ENCODE measurements at places on chromosomes 5 and 9.

GRCh38 chr5:176888016-176888864 is 10.9 kb downstream of the HK3 start:
- DNase-seq = no peak

GRCh38 chr5:42718591-42718990 is 38.0 kb upstream of the CCDC152 start:
- DNase-seq = no peak

DNA sequence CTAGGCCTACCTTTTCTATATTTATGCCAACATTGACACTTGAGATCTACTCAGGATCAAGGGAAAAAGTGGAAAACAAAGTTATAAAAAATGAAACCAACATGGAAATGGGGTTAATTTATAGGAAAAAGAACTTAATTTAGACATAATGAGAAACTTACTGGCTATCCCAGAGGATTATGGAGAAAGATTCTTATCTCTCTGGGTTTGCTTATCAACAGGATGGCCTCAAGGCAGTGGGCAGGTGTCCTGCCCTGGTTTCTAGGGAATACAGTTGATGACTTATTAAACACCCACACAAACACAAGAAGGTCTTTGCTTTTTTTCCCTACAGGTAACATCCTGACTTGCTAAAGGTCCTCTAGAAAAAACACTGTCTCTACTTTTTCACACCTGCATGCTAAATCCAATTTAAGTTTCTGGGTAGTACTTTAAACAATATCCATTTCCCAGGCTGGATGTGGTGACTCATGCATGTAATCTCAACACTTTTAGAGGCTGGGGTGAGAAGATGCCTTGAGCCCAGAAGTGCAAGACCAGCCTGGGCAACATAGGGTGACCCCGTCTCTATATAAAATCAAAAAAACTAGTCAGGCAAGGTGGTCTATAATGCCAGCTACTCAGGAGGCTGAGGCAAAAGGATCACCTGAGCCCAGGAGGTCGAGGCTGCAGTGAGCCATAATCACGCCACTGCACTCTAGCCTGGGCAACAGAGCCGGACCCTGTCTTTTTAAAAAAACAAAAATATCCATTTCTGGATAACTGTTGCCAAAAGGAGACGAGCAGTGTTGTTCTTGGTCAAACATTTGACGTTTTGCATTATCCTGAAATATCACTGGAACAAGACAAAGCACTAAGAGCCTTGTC is 6.6 kb upstream of the ZNF608 start:
- DNase-seq = no peak

- no peak for DNase-seq
These were observed 690.4 kb downstream of the SLCO4C1 start for GRCh38 chr5:101605700-101606099.

GRCh38 chr5:39580702-39581453 is 156.1 kb upstream of the DAB2 start:
- DNase-seq = no peak

GRCh38 chr5:65535529-65535987 is 27.4 kb downstream of the CENPK start:
- no peak for DNase-seq

DNA sequence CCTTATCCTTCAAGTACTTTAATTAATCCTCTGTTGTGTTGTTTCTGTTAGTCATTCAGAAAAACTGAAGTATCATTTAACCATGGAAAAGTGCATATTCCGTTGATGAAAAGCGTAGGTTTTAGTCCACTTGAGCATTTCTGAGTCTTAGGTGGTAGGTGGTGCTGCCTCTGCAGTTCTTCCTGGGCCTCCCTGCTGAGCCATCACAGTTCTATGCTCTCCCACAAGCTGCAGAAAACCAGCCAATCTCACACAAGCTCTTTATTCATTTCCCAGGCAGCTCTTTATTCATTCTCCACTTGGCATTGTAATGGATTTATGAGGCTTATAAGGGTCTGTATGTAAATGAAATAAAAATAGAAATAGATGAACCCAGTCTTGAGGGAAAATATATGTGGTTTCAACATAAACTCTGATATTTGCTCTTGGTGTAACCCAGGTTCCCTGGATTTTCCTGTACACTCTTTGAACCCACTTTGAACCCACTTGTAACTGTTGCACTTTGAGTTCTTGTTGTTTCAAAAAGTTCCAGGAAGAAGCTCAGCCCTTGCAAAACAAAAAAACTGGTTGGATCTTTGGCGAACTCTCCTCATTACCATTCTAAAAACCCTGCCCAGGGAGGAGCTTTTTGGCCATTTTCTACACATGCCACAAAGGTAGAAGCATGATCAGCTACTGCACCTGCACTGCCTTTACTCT is 56.0 kb downstream of the ZNF510 start:
- no peak for DNase-seq

GRCh38 chr5:95241-95980 is 3.4 kb downstream of the PLEKHG4B start:
- DNase-seq = no peak

DNA sequence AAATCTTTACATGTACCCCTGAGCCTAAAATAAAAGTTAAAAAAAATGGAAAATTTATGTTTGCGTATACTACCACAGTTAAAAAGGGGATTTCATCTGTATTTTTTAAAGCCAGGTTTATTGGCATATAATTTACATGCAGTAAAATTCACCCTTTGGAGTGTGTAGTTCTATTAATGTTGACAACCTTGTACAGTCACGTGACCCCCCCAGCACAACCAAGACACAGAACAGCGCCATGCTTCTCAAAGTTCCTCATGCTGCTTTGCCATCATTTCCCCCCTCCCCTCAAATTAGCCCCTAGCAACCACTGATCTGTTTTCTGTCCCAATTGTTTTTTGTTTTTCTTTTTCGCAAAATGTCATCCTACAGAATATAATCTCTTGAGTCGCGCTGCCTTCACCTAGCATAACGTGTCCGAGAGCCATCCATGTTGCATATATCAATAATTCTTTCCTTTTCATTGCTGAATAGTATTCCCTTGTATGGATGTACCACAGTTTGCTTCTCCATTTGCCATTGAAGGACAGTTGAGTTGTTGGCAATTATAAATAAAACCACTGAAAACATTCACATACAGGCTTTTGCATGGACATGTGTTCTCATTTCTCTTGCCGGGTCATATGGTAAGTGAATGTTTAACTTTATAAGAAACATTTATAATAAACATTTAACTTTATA is 105.3 kb downstream of the LHX2 start:
- DNase-seq = no peak

GRCh38 chr9:112382501-112383364 is 2.8 kb downstream of the HSDL2 start:
- no peak for DNase-seq

DNA sequence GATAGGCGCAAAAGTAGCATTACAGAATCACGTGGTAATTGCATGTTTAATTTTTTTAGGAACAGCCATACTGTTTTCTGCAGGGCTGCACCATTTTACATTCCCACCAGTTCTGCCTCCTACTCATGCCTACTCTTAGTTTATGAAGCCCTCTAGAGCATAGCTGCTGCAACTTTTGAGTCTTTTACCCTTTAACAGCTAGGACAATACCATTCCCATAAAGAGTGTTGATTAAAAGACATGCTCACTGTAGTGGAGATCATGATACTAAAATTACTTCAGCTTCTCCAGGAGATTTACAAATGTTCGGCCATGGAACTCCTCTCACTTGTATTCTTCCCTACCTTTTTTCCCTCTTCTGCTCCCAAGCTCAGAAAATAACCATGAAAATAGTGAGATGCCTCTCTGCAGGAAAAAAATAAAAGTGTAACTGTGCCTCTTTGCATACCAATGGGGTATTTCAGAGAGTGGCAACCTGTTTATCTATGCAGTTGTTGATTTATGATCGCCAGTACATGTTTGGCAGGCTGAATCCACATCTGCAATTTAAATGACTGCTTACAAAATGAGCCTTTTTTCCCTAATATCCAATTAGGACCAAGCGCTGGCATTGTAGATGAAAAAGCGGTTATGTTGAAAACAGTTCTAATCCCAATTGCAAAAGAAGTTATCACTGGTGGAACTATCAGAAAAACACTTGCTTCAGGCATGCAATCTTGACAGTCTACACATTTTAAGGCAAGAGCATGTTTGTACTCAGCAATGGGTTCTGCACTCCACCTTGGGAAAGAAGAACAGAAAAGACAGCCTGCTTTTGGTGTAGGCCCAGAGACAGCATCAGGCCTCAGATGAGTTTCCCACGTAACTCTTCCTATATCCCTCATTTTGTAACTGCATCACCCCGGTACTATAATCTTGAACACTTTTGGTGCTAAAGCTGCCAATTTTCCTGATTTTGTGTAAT is 131.1 kb downstream of the ADAMTSL1 start:
- no peak for DNase-seq

DNA sequence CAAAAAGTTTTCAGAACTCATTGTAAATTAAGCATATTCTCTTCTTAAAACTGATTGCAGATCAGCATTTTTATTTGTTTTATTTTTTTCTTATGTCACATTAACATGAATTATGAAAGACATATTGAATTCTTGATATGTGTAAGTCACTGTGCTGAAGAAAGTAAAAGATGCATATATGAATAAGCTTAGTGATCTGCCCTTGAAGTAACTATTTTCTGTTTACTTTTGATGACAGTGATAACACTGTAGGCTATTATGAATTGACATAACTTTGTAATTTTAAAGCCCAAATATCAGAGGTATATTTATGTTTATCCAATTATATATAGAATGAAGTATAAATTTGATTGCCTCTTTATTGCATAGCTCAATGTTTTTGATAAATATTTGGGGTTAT is 8.8 kb downstream of the PRR16 start:
- DNase-seq = no peak

- DNase-seq = peak; percentile 85
These were observed 732 bp downstream of the MARCHF11 start for GRCh38 chr5:16178745-16179372.

GRCh38 chr5:161546470-161547301 is at the start of gene GABRB2:
TSS of gene GABRB2 (minus strand) at chr5:161546725. CDS start at chr5:161546643, 82 bp downstream.
- DNase-seq = peak; percentile 51

DNA sequence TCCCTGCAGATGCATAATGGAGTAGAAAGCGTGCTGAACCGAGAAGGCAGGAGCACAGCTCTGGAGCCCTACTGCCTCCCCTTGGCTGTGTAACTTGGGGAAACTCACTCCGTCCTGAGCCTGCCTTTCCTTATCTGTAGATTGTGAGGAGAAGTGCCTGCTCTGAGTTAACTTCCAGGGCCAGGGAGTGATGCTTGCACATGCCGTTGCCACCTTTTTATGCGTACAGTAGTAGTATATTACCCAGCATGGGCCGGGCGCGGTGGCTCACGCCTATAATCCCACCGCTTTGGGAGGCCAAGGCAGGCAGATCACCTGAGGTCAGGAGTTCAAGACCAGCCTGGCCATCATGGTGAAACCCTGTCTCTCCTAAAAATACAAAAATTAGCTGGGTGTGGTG is 87.1 kb downstream of the PDZD2 start:
- DNase-seq = no peak

DNA sequence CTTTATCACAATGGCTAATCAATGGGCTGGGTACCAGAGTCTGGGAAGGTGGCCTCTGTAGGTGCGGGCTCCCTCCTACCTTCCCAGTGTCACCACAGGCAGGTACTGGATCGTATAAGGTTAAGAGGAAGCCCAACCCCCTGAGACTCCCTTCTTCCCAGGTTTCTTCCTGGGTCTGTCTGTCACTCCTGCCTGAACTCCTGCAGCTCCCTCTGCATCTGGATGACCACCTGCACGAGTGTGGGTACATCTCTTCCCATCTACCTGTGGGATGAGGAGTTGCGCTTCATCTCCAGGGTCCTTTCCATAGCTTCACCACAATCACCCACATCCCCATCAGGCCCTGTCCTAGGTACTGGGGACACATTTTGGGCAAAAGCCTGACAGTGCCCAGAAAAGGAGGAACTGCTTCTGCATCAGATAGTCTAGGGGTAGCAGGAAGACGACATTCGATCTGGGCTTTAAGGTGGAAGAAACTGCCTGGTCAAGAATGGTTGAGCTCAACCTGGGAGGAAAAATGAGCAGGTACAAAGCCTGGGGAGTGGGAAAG is 112.2 kb upstream of the ALDH1B1 start:
- no peak for DNase-seq

- DNase-seq = no peak
These were observed 665 bp upstream of the BTF3 start for GRCh38 chr5:73497497-73498056.

- DNase-seq = no peak
These were observed 47.4 kb downstream of the ADAMTS19 start for GRCh38 chr5:129507527-129507926.

GRCh38 chr9:15246243-15246642 is 60.8 kb downstream of the TTC39B start:
- no peak for DNase-seq

GRCh38 chr5:77232574-77233358 is 22.3 kb downstream of the PDE8B start:
- no peak for DNase-seq

DNA sequence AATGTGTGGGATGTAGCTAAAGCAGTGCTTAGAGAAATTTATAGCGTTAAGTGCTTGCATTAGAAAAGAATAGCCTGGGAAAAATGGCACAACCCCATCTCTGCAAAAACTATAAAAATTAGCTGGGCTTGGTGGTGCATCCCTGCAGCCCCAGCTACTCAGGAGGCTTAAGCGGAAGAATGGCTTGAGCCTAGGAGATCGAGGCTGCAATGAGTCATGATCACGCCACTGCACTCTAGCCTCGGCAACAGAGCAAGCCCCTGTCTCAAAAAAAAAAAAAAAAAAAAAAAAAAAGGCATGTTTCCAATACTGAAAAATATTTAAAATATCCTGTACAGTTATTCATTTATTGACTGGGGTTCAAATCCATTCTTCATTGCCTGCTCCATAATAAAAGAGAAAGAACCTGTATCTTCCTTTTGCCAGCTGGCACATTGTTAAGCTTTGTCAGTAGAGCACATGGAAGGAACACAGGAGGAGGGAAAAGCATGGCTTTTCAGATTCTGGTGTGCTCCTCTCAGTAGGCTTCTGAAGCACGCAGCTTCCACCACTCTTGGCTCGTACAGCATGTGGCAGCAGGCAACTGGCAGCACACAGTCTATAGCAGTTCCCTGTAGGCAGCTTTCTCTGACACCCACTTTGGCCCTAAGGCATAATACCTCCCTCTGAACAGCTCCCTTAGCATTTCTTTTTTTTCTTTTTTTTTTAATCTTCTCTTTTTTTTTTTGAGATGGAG is 73.5 kb downstream of the TRIM36 start:
- no peak for DNase-seq

- DNase-seq = no peak
These were observed 202.5 kb downstream of the GDNF start for GRCh38 chr5:37637165-37637845.

DNA sequence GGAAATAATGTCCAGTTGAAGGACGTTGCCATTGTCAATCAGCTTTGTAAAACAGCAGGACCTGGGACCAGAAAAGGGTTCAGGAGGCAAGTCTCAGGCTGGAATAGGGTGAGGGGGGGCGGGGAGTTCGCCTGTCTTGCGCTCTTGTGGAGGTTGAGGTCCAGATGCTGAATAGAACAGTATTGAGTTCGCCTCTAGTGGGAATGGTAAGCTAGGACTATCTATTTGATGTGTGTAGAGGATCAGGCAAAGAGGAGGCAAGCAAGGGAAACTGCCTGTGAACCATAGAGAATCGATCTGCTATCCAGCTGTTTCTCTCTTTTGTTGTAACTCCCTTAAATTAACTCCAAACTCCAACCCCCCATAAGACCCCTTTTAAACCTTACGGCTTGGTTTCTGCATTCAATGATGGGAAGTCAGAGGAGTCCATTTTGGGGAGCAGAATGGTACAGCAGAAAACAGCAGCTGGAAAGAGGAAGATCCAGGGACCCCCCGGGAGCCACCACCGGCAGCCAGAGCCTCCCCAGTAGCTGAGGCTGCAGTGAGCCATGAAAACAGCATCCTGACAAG is 133.7 kb downstream of the SLC28A3 start:
- DNase-seq = no peak

- no peak for DNase-seq
These were observed 90.9 kb upstream of the BOD1 start for GRCh38 chr5:173707392-173707791.

GRCh38 chr5:157563373-157563928 is 12.1 kb downstream of the ADAM19 start:
- DNase-seq = no peak

Measured in NCI-H2081 (cell line).